ENCODE measurements at places on chromosomes 1 and 21.
A peak's percentile ranks its signal among the peaks of the same experiment; 100 is the strongest.

DNA sequence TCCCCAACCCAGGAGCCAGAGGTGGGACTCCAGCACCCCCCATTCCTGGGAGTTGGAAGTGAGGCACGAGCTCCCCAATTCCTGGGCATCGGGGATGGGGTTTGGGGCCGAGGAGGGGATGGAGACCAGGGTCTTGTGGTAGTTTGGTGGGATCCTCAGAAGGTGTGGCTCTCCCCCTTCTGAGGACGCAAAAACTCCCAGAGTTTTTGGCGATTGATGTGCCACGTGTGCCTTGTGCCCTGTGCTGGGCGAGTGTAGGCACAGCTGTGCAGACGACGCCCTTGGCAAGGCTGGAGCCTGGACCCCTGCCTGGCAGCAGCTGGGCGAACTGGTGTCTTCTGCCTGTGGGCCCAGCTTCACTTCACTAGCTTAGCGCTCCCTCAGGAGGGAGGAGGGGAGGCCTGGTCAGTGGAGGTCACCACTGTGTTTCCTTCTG lies 2.6 kb downstream of the GUK1 start:
- DNase-seq: no peak

DNA sequence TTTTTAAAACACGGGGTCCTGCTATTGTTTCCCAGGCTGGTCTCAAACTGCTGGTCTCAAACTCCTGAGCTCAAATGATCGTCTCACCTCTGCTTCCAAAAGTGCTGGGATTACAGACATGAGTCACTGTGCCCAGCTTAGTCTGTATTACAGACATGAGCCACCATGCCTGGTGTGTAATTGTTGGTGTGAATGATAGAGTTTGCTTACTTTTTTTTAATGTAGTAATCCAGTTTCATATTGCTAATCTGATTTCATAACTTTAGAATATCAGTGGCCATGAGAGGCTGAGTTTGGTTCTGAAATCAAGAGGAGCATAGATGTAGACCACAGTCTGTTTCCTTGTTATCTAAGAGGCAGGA lies 3.4 kb downstream of the EPB41 start:
- no peak for DNase-seq

GRCh38 chr1:8004113-8004802 lies 21.9 kb downstream of the ERRFI1 start:
- DNase-seq: no peak

DNA sequence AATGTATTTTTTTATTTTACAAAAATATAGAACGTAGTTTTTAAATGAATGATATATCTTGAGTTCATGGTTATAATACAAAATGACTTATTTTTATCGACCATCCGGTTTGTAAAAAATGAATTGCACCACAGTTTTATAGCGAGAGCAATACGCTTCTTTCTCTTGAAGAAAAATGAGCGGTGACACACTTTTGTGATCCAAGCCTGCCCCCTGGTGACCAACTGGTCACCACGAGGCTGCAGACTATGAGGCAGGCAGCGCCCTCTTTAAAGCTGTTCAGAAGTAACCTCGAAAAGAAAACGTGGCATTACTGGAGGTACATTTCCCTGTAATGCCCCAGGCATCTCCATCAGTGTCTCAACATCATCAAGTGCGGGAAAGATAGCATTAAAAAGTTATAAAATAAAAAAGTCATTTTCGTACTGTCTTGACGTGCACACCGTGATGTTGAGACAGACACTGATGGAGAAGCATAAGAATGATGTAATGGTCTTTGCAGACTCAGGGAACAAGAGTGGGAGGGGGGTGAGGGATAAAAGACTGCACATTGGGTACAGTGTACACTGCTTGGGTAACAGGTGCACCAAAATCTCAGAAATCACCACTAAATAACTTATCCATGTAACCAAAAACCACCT lies 734.2 kb upstream of the ADAMTS5 start:
- DNase-seq: no peak

GRCh38 chr1:6093611-6094010 lies 47.9 kb downstream of the KCNAB2 start:
- DNase-seq: no peak

DNA sequence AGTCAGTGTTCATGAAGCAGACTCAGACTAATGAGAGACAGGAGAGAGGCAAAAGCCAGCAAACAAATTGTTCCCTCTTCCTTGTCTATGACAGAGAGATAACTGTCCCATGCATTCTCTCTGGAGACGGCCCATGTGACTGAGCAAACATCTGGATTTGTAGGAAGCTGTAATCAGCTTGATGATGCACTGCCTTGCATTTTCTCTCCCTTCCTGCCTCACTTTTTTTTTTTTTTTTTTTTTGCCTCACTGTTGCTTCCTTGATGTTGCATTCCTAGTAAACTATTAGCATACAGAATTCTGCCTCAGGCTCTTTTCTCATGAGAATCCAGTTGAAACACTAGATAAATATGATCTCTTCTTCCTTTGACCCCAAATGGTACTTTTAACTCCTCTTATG lies 134.5 kb downstream of the HHIPL2 start:
- no peak for DNase-seq

- DNase-seq: no peak
Observed at GRCh38 chr1:216246577-216247203, 176.6 kb downstream of the USH2A start.

DNA sequence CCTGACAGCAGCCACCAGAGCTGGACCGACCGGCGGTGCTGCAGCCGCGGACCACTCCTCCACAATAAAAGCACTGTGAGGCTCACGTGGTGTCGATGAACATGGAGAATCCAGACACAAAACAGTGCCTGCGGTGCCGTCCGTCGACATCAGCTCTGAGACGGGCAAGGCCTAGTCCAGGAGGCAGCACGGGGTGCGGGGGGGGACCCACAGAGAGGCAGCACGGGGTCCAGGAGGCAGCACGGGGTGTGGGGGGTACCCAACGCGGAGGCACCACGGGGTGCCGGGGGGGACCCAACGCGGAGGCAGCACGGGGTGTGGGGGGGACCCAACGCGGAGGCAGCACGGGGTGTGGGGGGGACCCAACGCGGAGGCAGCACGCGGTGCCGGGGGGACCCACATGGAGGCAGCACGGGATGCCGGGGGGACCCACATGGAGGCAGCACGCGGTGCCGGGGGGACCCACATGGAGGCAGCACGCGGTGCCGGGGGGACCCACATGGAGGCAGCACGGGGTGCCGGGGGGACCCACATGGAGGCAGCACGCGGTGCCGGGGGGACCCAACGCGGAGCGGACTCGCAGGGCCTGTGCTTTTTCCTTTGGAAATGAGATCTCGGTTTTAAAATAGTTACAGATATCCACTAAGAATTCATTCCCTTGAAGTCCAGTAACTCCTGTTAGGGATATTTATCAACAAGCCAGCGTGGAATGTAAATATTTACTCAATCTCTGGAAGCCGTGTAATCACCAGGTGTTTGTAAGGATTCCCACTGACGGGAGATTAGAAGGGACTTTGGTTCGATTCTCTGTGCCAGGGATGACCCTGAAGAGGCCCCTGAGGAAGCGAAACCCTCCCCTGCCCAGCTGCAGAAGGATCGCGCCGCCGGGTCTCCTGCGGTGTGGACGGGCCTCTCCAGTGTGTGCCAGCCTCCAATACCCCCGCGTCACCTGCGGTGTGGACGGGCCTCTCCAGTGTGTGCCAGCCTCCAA lies 52.1 kb downstream of the COL6A1 start:
- no peak for DNase-seq

- DNase-seq: no peak
Observed at GRCh38 chr1:162485236-162485635, 12.4 kb upstream of the UHMK1 start.

DNA sequence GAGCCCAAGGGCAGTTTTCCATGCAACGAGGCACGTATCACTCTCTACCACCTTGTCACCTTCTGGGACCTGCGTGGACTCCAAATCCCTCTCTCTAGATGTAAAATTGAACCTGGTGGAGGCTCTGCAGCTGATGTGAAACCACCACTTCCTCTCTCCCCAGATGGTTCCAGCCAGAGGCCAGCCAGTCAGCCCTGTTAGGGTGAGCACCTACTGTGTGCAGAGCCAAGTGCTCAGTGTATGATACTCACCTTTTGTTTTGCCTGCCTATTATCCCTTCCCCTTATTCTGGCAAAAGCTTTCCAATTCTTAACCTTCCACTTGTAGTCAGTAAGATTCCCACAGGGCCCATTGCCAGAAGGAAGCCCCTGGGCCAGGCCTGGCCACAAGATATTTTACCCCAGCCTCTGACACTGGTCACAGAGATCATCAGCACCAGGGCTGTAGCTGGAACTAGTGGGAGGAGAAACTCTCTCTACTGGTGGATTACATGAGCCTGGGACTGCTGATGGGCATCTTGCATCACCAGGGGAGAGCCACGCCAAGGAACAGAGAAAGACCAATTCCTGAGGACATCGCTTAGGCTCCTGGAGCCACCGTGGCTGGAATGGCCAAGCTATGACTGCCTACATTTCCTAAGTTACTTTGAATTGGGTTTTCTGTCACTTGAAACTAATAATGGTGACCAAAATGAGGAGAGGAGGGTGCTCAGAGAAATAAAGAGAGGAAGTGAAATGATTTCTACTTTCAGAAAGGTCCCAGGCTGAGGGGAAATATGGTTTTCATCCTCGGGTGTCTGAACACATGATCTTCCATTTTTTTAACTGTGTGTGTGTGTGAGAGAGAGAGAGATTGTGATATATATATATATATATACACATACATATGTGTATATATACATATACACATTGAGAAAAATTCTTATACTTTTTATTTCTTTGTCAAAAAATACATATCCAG lies 26.6 kb upstream of the RD3 start:
- DNase-seq: no peak

- no peak for DNase-seq
Observed at GRCh38 chr1:244615301-244615700, 37.6 kb upstream of the DESI2 start.

DNA sequence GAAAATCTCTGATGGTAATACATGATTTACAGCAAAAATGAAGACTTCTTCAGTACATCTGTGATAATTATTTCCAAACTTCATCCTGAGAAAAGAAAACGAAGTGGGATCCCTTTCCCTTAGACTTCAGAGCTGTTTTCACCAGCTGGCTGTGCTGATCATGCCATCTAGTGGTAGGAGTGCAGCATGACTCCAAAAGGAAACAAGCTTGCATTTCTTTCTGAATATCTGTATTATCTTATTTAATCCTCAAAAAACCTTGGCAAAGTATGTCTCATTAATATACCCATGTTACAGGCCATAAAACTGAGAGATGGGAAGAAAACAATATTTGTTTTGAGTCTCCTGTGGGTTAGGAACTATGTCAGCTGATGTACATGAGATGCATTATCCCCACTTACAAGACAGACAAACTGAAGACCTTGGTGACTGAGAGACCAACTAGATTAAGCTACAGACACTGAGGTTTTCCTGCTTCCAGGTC lies 9.8 kb upstream of the GJA8 start:
- no peak for DNase-seq

DNA sequence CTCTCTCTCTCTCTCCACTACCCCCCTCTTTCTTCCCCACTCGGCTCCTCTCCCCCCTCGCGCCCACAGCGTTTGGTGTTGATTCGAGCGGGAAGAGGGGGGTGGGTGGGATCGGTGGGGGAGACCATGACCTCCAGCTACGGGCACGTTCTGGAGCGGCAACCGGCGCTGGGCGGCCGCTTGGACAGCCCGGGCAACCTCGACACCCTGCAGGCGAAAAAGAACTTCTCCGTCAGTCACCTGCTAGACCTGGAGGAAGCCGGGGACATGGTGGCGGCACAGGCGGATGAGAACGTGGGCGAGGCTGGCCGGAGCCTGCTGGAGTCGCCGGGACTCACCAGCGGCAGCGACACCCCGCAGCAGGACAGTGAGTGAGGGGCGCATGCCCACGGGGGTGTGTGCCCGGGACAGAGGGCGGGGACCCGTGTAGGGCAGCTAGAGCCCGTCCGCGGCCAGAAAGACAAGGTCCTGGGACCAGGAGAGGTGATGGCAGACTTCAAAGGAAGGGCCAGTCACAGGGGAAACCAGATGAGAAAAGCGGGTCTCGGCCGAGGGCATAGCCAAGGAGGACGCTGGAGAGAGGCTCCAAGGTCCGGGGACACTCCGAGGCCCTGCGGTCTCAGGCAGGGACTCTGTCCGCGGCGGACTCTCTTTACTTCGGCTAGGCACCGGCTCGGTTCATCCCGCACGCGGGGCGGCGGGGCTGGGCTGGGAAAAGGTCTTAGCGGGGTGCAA lies at the start of gene PRRX1:
Gene PRRX1 (plus strand): TSS at position 39 of the 735 bp plus-strand sequence. CDS start 88 bp downstream, at position 127.
- no peak for DNase-seq

- no peak for DNase-seq
Observed at GRCh38 chr1:186865253-186865652, 36.5 kb downstream of the PLA2G4A start.

GRCh38 chr1:30508611-30509010 lies 214.8 kb downstream of the MATN1 start:
- DNase-seq: no peak

DNA sequence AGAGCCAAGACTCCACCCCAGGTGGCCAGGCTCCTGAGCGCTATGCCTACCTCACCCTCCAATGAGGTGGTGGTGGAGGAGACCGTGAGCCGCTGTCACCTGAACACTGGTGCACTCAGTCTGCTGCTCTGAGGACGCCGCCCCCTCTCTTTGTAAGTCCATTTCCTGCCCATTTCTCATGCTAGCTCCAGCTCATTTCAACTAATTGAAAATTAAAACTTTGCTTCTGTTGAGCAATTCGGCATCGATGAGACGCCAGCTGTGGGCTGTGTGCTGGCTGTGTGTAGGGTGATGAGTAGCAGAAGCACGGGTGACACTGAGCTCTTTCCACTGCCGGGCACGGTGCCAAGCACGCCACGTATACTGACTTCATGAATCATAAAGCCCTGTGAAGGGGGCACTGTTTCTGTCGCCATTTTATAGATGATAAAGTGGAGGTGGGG lies 11.2 kb downstream of the TNFRSF1B start:
- no peak for DNase-seq

GRCh38 chr21:15966231-15966630 lies 236.4 kb downstream of the USP25 start:
- no peak for DNase-seq

GRCh38 chr1:171841050-171841910 lies at the start of gene DNM3:
TSS of gene DNM3 (plus strand) at chr1:171841498. CDS start at chr1:171841657, 159 bp downstream.
- DNase-seq: peak; percentile 23

DNA sequence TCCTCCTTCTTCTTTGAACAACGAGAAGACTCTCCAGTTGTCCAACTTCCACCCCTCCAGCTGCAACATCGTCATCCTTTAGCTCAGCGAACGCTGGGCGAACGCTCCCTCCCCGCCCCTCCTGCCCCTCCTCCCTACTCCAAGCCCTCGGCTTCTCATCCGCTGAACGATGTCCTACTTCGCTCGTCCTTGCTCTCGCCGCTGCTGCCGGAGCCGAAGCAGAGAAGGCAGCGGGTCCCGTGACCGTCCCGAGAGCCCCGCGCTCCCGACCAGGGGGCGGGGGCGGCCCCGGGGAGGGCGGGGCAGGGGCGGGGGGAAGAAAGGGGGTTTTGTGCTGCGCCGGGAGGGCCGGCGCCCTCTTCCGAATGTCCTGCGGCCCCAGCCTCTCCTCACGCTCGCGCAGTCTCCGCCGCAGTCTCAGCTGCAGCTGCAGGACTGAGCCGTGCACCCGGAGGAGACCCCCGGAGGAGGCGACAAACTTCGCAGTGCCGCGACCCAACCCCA lies at the start of gene BCAN:
Gene BCAN (plus strand): TSS at position 357 of the 504 bp plus-strand sequence. CDS start 3,938 bp downstream, outside the sequence.
- no peak for DNase-seq

GRCh38 chr21:17631195-17631594 lies 18.5 kb upstream of the BTG3 start:
- DNase-seq: no peak

GRCh38 chr1:51444096-51444495 lies 75.0 kb downstream of the EPS15 start:
- no peak for DNase-seq
